ENCODE measurements at places on chromosomes 7 and 10.

DNA sequence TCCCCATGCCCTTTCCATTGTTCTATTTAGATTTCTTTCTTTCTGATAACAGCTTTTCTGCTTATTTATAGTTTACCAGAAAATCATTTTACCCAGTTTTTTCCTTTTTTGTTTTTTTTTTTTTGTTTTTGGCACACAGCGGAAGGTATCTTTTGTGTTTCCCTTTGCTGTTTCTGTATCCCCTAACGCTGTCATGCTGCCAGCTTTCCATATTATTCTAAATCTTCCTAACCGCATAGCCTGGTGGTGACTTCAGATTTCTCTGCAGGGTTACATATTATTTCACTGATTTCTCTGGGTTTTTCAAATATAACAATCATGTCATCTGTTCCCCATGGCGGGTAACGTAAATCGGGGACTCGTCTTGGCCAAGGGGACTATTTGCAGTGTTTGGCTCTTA, 4.0 kb upstream of the SLC29A4 start:
- DNase-seq, result no peak

- DNase-seq, result no peak
These were observed 67.4 kb downstream of the ERCC6 start for GRCh38 chr10:49471532-49471931.

DNA sequence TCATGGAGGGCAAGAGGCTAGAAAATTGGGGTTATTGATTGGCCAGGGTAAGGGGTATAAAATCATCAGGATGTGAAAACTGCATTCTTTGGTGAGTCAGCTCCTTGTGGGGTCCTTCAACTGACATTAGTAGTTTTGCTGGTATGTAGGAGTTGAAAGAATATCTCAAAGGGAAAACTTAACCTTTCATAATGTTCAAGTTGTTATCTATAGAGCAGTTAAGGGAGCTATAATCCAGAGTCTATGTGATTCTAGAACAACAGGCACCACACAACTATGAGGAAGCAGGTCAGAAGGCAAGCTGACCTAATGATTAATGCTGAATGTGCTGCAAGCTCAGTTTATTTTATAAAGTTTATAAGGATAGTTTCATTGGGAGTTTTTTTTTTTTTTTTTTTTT, 13.7 kb downstream of the PRPS1L1 start:
- DNase-seq, result no peak

DNA sequence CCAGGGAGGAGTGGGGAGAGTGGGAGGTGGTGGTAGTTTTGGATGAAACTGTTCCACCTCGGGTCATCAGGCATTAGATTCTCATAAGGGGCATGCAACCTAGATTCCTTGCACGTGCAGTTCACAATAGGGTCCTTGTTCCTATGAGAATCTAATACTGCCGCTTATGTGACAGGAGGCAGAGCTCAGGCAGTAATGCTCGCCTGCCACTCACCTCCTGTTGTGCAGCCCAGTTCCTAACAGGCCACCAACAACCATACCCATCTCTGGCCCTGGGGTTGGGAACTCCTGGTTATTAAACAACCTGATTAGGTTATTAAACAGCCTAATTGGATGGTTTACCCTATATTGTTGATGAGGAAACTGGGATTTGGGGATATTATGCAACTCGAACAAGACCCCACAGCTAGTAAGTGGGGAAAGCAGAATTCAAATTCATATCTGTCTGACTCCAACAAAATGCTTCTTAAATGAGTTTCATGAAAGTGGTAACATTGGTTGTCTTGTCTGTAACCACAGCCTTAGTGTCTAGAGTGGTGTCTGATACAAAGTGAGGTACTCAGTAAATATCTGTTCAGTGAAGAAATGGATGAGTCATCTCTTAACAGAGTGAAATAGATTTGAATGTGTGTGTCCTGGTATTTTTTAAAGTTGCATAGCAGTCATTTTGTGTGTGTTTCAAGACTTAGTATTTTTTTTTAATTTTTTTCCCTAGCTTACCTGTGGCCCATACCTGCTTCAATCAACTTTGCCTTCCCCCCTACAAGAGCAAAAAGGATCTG, 101.6 kb downstream of the HECTD2 start:
- no peak for DNase-seq

GRCh38 chr10:15433850-15434537, 62.9 kb upstream of the FAM171A1 start:
- DNase-seq, result peak; percentile 74

DNA sequence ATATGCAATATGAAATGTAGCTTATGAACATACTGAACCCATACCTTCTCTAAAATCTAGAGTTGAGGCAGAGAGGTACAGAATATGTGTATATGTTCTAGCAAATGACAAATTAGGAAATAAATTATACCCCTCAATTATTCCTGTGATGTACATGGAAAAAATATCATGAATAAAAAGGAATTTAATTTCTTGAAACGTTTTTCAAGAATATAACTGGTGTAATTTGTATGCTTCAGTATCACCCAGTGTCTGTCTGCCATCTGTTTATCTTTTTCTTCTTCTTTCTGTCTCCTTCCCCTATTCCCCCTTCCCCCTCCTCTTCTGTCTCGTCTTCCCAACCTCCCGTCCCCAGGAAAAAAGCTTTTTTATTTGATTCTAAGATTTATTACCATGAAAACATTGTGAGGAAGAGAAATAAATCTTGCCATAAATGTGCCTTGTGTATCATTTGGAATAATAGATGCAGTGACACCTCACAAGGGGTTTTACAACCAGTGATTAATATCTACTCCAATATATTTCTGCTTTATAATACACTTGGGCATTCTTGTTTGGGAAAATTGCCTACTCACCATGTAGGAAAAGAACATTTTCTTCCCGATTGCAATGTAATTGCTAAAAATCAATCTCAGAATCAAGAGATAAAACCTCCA, 12.2 kb downstream of the LANCL2 start:
- peak; percentile 10 for DNase-seq

DNA sequence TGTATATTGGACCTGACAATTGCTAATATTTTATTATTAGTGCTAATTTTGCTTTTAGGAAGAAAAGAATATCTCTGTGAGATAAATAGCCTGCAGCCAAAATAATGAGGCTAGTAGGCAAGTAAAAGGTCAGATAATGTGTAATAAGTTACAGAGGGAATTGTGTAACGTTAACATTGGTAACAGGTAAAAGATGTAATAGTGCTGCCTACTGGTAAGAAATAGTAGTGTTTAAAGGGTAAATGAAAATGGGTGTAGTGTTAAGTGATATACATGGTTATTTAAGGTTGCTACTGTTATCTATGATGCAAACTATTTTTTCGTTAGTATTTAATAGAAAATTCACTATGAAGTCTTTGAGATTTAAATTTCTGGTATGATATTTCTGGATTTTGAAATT, 9.2 kb upstream of the FOXP2 start:
- DNase-seq, result no peak

DNA sequence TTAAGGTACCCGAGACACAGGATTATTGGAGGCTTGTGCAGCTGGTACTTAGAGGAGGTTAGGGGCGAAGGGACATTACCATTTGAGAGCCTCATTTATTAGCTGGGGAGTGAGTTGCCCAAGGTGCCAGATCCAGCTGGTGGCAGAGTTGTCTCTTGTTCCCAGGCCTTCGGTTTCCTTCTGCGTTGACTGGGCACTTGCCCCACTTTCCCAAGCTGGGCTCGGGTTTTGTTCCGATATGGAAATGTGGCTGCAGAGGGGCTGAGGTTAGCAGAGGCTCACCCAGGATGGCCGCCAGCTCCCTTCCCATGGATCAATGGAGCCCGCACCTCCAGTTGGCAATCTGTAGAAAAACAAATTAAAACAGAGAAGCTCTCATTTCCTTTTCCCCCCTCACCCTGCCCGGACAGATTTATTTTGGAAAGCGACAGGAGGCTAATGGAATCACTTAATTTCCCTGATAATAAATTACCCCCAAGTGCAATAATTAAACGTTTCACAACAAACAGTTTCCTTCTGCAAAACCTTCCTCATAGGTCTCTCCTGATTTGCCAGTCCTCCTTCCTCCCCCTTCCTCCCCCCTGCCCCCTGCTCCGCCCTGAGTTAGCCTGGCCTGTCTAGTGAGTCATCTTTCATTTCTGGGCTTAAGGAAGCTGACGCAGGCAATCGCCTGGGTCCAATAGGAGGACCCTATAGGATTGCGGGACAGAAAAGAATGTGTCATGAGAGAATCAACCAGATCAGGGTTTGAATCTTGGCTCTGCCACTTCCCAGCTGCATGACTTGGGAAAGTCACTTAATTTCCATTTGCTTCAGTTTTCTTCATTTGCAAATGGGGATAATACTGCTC, 51.7 kb downstream of the ADRA2A start:
- DNase-seq, result no peak

DNA sequence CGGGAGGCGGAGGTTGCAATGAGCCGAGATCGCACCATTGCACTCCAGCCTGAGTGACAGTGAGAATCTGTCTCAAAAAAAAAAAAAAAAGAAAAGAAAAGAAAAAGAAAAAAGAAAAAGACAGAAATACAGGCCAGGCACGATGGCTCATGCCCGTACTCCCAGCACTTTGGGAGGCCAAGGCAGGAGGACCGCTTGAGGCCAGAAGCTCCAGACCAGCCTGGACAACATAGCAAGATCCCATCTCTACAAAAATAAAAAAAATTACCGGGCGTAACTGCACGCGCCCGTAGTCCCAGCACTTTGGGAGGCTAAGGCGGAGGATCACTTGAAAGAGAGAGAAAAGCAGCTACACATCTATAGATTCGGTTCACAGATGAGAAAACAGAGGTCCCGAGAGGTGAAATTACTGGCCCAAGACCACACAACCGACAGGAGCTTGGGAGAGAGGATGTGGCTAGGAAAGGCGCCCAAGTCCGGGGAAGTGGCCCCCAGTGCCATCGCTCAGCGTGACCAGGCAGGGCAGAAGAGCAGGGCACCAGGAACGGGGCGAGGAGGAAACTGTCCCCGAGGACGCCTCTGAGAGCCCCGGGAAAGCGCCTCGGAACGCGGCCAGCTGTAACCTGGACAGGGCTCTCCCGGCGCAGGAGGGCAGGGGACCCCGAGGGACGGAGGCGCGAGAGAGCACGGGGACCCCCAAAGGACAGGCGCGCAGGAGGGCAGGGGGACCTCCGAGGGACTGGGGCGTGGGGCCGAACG, 612 bp downstream of the SNX8 start:
- peak; percentile 55 for DNase-seq

DNA sequence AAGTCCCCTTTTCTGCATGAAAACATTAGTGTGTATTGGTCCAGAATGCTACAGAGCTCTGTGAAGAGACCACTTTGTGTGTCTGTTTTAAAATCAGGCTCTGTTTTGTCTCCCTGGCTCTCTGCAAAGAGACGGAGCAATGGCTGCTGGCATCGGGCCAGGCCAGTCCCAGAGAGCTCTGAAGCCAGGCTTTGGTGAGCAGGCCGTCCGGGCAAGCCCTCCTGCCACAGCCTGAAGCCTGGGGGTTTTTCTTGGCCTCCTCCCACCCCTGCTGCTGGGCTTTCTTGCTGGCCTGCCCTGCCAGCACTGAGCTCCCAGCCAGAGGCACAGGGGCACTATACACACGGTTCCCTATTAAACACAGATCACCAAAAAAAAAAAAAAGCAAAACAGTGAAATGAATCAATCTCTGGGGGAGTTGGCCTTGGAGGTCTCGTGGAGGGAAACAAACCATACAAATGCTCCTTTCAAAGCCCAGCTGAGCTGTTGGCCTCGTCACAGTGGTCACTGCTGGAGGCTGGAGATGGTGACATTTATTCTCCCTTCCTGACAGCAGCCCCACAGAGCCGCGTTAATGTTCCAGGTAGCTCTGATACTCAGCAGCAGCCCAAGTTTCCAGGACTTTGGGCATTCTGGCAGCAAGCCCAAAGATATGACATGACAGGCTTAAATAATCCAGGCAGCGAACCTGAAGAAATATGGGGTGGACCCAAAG, 237.2 kb downstream of the TCF7L2 start:
- peak; percentile 40 for DNase-seq

- no peak for DNase-seq
These were observed 19.5 kb upstream of the RHEB start for GRCh38 chr7:151539088-151539671.

GRCh38 chr7:10934292-10934691, 39.4 kb upstream of the PHF14 start:
- no peak for DNase-seq

DNA sequence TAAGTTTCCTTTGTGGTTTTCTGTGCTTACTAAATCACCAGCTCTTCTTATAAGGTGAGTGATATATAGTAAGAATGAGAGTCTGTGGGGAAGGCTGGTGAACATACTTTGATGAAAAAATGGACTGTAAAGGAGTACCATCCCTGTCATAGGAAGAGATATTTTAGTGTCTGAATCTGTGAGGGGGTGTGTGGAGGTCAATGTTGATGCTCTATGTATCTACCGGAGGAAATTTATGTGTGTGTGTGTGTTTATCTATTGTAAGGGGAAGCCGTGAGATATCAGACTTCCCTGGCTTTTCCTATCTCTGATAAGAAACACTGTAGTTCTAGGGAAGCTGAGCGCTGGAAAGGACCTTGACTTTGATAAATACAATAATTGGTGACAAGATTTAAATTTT, 179.0 kb downstream of the PCDH15 start:
- no peak for DNase-seq

DNA sequence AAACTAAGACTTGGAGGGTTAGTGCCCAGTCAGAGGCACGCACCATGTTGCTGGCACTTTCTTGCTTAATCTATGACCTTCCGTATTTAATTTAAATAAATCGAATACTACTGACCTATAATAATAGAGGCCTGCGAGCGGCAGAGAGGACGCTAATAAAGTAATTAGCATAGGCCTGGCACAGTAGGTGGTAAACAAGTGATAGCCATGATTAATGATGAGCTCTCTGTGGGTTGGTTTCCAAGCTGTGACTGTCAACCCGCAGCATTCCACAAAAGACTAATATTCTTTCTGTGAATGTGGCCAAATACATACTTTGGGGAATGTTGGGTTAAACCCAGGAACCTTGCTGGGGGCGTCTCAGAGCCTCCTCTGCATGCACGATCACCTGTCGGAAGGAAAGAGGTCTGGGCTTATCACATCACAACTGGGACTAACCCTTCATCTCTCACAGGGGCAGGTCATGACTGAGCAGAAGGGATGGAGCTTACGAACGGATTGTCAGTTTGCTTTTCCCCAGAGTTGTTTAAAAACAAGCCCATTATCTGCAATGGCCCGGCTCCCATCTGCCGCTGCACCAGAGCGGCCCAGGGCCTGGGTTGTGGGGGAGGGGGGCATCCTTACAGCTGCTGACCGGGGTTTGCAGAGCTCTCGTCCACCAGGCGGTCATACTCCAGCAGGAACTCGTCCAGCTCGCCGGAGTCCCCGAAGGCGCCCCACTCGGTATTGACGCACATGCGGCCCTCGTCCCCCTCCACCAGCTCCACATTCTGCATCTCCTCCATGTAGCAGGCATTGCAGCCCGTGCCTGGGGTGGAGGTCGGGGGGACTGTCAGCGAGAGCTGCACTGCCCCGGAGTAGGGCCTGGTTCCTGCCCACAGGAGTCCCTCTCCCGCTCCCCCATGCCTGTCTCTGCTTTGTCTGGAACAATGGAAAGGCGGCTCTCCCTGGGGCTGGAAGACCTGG, 6.2 kb upstream of the MYL7 start:
- peak; percentile 46 for DNase-seq

DNA sequence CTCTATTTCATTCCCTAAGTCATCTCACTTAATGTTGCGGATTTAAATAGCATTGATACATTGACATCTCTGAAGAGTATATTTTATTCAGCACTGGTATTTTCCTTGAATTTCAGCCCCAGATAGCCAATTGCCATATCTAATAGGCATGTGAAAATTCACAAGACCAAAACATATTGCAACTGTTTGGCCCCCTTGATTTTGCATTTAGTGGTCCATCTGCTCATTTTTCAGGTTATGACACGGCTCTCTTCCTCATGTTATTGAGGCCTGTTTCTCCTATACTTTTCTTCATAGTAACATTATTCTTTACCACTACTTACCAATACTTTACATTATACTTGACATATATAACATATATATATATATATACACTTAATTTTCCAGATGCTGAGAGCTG, 43.7 kb downstream of the MKLN1 start:
- DNase-seq, result no peak
